H1 (cell line): ENCODE measurements at places on chromosomes 5 and 9. TPM values are rescaled to one million over a fixed set of nuclear protein-coding genes. Genes with fewer than 3 reads are reported as not detected.

Gene RC3H2
- 7.9 and 11.2 TPM in 2 replicates for polyA plus RNA-seq

Gene ADGRV1
- polyA plus RNA-seq: 40.6 and 53.1 TPM in 2 replicates

Gene SLC46A2
- 0.02 and 0.03 TPM in 2 replicates for polyA plus RNA-seq

Gene FOXD4L5
- polyA plus RNA-seq: not detected in 2 replicates

Gene LHX6
- polyA plus RNA-seq: 0.92 and 1.0 TPM in 2 replicates

DNA sequence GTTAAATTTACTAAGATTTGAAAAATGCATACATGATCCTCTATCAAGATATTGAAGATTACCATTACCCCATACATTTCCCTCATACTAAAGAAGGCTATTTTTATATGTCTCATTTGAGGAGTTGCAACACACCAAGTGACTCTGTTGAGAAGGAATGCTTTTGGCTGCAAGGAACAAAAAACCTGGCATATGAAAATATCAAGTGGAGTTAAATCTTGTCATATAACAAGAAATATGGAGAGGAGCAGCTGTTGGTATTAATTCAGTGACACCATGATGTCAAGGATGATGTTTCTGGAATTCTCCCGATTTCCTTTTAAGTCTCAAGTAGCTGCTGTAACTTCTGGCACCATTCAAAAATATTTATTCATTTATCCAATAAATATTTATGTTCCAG, 193.8 kb downstream of the CSNK1G3 start:
- no peaks in the 10 kb centered on the region for H3K4me1 ChIP-seq
- no peaks in the 10 kb centered on the region for H3K36me3 ChIP-seq
- no peak overlapping the region for H3K4me3 ChIP-seq

GRCh38 chr9:84374516-84374915, 34.0 kb upstream of the SLC28A3 start:
- no peaks in the 10 kb centered on the region for H3K27me3 ChIP-seq
- no peaks in the 10 kb centered on the region for H3K36me3 ChIP-seq
- H3K27ac ChIP-seq: no peak overlapping the region
